ENCODE measurements at places on chromosomes 4 and X.

GRCh38 chr4:147590249-147590920, 26.8 kb upstream of the TMEM184C start:
- peak; percentile 35 for DNase-seq

DNA sequence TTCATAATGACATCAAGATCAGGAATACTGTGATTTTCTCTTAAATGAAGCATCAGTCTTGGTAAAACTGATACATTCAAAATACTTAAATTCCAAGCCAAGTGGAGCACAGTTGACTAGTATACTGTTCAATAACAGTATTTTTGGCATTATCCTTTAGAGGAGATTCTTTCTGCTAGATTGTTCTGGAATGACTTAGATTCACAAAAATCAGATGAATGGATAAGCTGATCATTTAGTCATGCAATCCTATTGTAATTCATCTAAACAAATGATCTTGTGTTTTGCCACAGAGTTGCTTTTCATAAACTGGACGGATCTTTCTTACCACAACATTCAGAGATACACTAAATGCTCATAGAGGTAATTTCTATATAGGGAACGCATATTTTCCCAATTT, 232.0 kb downstream of the CXXC4 start:
- DNase-seq: no peak

DNA sequence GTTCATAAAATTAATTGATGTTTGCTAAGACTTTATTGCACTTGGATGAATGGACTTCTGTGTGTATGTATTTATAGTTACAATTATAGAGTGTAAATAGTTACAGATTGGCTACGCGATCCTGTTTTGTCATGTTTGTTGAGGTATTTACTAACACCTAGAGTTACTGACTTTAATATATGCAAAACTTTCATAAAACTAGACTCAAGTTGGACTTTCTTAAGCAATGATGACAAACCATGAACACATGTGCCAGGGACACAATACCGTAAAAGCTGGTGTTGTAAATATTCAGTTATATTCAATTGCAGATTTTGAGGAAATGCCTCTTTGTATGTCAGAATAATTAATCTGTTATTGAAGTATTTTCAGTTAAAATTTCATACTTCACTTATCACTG, 6.1 kb downstream of the GRIA2 start:
- DNase-seq: no peak

- no peak for DNase-seq
Measured at GRCh38 chr4:183300070-183300469, 20.0 kb downstream of the CLDN22 start.

DNA sequence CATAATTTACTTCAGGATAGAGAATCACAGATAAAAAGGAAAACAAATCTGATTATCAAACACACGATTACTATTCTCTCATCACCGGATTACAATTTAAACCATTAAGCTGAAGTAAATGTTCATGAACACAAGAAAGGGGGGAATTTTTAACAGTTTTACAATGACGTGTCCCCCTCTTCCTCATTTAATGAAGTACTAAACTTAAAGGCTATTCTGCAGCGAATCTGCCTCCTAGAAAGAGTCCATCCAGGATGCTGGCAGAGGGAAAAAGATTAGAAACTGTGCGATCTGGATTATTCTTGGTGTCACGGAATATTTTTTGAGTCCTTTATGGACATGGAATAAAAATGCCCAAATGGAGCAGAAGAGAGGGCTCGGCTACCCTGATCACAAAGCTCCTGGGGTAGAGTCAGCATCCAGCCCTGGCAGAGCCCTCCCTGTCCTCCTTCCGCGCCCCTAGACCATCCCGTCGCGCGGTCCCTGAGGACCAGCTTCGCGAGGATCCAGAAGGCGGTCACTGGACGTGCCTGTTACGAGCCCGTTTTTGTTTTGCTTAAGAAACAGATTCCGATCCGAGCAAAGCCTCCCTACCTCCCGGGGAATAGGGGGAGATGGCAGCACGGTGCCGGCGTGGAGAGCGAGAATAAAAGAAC, 1.2 kb downstream of the ELF2 start:
- no peak for DNase-seq

- DNase-seq: no peak
Measured at GRCh38 chr4:158190718-158191117, 17.9 kb upstream of the GASK1B start.

GRCh38 chrX:98480606-98481005, 1596.9 kb downstream of the RPA4 start:
- no peak for DNase-seq

DNA sequence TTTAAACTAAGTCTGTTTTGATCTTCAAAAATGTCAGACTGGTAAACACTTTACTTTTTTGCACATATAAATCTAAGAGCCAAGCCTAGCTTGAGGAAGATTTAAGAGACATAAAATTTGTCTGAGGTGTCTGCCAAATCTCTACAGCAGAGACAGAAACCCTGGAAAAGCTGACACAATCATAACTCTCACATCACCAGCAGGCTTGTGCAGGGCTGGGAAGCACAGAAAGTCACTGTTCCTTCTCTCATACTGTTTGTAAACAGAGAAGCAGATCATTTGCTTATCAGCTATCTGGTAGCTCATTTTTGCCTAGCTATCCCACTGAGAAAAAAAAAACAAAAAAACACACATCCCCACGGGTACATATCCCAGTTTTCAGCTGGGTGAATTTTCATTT, 7.0 kb downstream of the ENOX2 start:
- DNase-seq: no peak

GRCh38 chrX:10529344-10529743, 91.0 kb downstream of the MID1 start:
- no peak for DNase-seq

GRCh38 chr4:161121451-161121850, 1042.3 kb downstream of the FSTL5 start:
- no peak for DNase-seq

DNA sequence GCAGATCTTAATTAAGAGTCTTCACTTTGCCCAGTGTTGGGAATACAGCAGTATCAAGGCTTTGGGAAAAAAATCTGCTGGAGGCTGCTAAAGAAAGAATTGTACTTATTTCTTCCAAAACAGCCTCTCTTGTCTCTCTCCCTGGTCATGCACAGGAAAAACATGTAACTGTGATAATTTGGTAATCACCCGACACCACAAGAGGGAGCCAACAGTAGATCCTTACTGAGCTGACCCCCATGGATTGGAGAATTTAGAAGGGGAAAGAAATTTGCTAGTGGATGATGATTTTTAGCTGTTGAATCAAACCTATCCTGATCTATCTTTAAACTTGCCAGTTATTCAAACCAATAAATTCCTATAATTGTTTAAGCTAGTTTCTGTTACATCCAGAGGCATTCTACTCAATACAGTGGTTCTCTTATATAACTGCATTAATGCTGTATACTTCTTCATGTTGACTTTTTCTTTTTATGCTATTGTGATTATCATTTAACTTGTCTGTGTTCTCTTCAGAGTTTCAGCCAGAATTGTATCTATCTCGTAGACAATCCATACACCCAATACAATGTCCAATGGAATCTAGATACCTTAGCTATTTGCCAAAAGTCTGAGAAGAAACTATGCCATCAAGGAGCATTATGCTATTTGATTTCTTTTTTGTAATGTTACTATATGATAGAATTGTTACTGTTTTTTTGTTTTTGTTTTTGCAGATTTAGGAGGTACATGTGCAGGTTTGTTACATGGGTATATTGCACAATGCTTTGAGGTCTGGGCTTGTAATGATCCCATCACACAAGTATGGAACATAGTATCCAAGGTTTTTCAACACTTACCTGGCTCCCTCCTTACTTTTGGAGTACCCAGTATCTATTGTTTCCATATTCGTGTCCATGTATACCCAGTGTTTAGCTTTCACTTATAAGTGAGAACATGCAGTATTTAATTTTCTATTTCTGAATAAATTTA, 31.3 kb upstream of the ARHGEF38 start:
- peak; percentile 45 for DNase-seq

- DNase-seq: no peak
Measured at GRCh38 chr4:70808151-70808550, 31.5 kb downstream of the GRSF1 start.

GRCh38 chr4:78774417-78774816, 1.7 kb upstream of the BMP2K start:
- DNase-seq: no peak

DNA sequence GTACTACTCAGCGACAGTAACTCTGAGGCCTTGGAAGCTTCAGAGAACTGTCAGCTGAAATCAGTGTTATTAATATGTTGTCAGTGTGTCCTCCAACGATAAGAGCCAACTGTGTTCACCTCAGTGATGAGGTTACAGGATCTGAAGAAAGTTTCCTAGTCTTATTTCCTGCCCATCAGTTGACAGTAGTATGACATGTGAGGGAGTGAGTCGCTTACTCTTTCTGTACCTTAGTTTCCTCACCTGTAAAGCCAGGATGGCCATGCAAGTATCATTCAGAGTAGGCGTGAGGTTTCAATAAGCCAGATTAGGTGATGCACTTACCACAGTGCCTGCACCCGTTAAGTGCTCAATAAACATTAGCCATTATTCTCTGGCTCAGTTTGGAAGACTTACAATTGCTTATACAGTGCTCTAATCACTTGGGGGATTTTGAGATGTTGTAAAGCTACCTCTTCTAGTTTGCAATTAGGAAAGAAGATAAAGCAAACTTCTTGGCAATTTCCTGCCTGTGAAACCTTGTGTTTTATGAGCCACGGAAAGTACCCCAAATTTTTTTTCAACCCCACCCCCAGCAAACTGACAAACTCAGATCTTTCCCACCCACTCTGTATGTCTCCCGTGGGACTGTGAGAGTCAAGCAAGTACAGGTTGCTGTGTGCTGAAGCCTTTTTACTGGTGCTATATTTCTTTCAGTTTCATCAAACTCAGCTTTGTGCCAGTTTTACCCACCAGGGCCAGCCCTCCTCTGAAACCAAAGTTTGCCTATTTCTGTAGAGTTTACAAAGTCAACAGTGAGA, 62.2 kb downstream of the ANXA3 start:
- DNase-seq: no peak

DNA sequence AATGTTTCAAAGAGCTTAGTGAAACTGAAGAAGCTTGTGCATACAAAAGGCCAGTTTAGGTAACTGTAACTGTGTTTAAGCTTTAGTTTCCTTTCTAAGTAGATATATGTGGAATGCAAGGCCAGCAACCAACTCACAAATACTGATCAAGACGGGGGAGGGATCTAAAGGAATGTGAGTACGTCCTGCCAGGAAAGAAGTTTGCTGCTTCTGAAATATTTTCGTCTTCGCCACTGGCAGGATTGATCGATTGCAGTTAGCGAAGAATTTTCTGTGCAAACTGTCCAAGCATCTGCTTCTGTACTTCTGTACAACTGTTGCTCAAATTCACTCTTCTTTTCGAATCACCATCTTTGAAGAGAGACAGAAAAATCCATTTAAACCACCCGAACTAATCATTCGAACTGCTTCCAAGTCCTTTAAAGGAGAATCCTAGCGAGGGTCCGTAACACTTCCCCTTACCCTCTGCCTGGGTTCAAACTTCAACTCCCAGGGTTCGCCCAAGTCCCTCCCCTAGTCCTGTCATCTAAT, 373 bp upstream of the INTS6L start:
- no peak for DNase-seq

- no peak for DNase-seq
Measured at GRCh38 chrX:56793112-56793430, 64.0 kb downstream of the NBDY start.

DNA sequence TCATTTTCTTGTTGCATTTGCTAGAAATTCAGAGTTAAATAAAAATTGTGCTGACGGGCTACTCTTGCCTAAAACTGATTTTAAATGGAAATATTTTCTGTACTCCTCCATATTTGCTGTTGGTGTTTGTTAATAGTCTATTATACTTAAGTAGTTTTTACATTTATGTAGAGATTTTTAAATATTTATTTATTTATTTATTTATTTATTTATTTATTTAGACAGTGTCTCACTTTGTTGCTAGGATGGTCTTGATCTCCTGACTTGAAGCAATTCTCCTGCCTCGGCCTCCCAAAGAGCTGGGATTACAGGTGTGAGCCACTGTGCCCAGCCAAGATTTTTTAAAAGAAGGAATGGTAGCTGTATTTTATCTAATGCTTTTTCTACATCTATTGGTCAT, 68.1 kb downstream of the TMEM164 start:
- no peak for DNase-seq

DNA sequence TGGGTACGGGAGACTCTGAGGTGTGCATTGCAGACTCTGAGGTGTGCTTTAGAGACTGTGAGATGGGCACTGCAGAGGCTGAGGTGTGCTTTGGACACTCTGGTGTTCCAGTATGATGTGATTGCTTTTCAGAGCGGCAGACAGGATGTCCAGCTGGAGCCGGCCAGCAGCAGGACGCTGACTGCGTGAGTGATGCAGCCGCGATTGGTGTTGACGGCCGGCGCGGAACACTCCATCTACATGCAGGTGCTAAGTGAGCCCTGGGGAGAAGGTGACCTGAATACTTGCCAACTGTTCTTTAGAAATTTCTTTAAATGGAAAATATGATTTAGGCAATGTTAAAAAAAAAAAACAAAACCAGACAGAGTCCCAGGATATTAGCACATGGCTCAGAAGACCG, 103.1 kb upstream of the PPP2R3B start:
- no peak for DNase-seq

GRCh38 chrX:24099394-24099793, 44.6 kb downstream of the EIF2S3 start:
- no peak for DNase-seq

- no peak for DNase-seq
Measured at GRCh38 chr4:10180927-10181744, 64.5 kb upstream of the WDR1 start.

DNA sequence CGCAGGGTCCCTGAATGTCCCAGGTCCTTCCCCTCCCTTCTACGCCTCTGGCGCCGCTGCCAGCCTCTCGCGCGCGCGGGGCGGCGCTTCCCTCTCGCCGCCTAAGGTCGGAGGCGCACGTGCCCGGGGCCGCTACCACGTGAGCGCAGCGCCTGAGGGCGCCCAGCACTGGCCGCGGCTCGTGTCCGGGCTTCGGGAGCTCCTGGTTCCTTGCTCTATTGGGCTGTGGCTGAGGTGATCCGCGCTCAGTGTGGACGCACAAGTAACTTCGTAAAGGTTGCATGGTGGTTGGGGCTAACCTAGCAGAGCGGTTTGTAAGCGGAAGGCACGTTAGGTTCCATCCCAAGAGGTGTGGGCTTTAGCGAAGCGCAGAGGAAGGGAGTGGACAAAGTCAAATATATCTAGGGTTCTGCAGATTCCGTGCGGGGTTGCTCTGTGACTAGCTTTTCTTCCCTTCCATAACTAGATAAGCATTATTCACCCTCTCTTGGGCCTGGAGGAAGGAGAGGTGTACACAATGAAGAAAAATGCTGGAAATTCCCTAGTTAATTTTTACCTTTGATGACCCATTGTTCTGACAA, 1.8 kb downstream of the TLL1 start:
- peak; percentile 45 for DNase-seq

Data from mesothelial cell of epicardium (in vitro differentiated cells).